ENCODE measurements at places on chromosomes 2 and 18.
A peak's percentile ranks its signal among the peaks of the same experiment; 100 is the strongest.

DNA sequence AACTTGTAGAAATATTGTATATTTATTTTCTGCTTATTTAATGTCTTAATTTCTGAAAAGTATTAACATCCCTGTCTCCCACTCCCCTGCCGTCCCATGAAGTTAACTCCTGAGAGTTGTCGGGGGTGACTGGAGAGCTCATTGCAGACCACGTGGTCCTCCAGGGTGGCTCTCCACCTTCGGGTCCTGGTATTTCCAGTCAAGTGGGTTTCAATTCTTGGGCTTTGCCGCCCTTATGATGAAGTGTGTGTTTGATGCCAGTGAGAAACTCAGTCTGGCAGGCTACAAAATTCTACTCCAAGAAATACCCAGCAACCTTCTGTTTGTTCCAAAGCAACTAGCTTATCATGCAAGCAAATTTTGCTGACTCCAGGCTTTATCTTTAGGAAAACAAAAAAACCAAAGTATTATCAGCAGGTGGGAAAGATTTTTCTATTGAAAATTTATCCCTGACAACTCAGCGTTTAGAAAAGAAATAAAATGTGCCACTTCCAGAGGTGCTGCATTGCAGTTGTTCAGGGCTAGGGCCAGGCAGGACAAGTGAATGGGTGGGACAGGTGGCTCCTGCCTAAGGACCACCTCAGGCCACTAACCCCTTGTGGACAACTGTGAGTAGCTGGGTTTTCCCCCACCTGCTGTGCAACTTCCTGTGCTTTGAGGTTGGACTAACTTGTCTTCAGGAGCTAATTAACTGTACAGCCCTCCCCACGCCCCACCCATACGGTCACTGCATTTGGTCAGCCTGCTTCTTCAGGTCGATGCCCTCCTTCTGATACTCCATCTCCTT is 46.6 kb downstream of the BCL2L11 start:
- DNase-seq: no peak

DNA sequence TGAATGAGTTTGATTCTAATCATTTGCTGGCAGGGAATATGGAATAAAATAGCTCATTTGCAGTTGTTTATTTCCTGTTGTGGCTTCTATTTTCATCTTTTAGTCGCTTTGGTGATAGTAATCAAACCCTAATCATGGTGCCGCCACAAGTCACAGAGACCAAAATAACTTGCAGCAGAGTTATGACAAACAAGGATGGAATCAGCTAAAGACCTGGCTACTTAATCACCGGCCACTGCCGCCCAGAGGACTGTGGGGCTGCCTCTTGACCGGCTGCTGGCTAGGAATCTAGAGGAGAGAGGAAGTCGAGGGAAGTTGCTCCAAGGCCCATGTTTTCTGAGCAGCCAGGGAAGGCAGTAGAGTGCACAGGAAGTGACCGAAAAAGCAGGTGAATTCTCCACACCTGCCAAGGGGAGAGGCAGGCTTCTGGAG is 5.1 kb upstream of the SMAD7 start:
- DNase-seq: no peak

- no peak for DNase-seq
These were observed 35.2 kb downstream of the STK17B start for GRCh38 chr2:196136151-196136550.

DNA sequence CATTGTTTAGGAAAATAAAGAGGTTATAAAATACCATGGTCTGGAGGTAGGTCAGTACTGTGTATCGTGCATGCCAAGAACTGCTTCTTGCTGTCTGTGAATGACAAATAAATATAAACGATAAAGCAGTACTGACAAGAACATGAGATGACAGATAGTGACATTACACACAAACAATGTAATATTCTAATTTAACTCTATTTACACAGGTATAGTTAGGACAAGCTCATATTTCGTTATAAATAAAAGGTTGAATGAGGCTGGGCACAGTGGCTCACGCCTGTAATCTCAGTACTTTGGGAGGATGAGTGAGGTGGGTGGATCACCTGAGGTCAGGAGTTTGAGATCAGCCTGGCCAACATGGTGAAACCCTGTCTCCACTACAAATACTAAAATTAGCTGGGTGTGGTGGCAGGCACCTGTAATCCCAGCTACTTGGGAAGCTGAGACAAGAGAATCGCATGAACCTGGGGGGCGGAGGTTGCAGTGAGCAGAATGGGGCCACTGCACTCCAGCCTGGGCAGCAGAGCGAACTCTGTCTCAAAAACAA is 14.7 kb upstream of the GPR75 start:
- DNase-seq: no peak

DNA sequence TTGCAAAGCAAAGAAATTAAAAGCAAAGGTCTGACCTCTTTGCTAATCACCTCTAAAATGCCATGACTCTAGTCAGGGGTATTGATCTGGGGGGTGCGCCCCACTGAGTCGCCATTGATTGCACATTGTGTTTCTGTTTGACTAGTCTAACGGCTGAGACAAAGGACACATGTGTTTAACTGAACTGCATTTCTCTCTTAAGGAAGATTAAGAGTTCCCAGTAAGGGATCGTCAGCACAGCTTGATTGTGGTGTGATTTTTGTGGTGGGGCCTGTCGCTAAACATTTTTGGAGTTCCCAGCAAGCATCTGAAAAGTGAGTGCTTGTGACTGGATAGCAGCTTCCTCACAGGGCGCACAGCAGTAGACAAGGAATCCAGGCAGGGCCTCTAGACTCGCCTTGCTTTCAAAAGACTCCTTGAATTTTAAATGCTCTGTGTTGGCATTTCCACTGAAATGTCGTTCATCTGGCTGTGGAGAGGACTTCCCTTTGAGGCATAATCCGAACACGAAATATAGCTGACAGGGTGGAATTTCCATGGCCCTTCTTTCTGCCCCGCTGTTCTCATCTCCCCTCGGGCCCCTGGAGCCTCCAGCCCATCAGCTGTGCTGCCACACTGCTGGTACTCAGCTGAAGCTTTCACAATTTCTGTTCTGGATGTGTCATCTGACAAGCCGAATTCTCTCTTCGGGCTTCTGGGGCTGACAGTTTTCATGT is 126.3 kb downstream of the FAM168B start:
- DNase-seq: no peak

DNA sequence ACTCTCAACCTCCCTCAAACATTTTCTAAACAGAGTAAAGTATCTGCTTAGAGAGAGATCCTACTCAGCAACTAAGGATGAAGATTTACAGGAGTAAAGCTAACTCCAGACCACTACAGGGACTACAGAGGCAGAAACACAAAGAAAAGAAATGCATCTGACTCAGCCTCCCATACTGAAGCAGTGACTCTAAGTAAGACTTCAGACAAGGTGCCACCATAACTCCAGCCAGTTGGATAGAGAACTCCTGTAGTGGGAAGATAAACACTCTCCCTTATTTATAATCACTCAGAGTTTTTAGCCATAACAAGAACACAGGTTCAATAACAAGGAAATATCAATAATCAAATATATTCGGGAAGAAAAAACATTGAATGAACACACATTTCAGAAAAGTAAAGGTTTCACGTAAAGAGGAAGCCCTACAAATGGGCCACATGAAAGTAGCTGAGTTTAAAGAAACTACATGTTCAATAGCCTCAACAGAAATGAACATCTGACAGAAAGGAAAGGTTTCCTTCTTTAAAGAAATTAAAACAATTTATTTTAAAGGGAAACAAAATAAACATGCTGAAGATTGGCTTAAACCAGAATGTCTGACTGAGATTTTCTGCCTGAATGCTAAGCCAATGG is 519.9 kb downstream of the KCNJ3 start:
- no peak for DNase-seq

- DNase-seq: no peak
These were observed 20.3 kb downstream of the MRPL19 start for GRCh38 chr2:75666911-75667310.

- DNase-seq: no peak
These were observed 295.9 kb upstream of the LINC00305 start for GRCh38 chr18:64444819-64445218.

DNA sequence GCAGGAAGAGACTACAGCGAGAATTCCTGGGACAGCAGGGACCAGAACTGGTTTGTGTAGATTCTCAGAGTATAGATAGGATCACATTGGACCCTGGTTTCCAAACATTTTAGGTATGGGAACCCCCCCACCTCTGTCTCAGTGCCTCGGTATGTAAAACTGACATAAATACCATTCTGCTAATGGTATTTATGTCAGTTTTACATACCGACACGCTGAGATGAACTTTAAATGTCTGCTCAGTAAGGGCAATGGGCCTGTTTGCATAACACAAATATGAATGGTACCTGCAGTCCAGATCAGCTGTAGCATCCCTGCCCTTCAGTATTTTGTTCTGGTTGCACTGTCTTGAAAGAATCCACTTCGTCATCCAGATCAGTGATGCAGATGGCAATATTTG is 73.2 kb downstream of the WDSUB1 start:
- DNase-seq: no peak

GRCh38 chr2:96877042-96877451 is 7.2 kb upstream of the SEMA4C start:
- no peak for DNase-seq

- no peak for DNase-seq
These were observed 353 bp upstream of the SULT1C4 start for GRCh38 chr2:108377401-108377800.

- no peak for DNase-seq
These were observed 120.9 kb upstream of the SMIM21 start for GRCh38 chr18:75548353-75548905.

- DNase-seq: peak; percentile 37
These were observed 355.1 kb upstream of the MYT1L start for GRCh38 chr2:2686222-2686621.

GRCh38 chr2:205451901-205452512 is 230.3 kb upstream of the NRP2 start:
- DNase-seq: no peak

DNA sequence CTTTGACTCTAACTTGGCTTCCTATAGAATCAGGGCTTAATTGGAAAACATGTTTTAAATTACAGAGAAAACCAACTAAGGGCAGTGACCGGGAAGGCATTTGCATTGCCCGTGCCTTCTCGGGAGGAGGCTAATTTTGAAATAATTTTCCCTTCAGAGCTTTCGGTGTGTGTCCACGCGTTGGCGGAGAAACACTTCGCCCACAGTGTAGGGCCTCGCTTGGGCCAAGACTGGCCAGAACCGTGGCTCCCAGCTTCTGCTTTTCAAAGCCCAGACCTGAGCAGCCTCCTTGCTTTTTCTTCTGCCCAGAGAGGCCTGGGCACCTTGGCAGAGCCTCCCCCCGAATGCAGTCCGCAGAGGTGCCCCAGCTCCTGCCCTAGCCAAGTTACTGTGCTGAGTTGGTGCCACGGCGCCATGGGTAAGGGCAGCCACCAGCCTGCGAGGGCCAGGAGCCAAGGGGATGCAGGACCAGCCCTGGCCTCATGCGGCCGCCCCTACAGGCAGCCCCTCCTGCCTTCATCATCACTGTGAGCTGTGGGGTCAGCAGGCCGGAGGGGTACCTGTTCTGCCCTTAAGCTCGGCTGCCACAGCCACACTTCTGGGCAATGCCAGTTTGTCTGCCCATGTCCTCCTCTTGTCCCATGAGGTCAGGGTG is 57.4 kb downstream of the NFATC1 start:
- DNase-seq: no peak

DNA sequence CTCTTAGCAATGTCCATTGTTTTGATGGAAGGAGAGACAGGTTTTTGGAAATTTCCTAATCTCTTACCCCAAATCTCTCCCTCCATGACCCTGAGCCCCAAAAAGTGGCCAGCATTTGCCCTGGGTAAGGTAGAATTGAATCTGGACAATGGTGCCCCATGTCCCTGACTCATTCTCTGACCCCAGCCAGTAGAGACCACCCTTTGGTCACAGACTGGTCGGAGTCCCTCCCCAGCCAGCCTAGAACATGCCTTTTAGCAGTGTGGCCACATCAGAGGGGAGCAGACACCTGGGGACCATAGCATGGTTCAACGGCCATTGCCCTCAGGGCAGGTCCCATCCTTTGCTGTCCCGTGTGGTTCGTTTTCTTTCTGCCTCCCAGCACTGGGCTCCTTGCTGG is 6.5 kb upstream of the NT5DC4 start:
- no peak for DNase-seq

- DNase-seq: no peak
These were observed 35.9 kb downstream of the MYO5B start for GRCh38 chr18:50158866-50159653.

- DNase-seq: no peak
These were observed 600.4 kb upstream of the KLHL29 start for GRCh38 chr2:22784566-22784965.

GRCh38 chr2:68251855-68252399 is 405 bp downstream of the PPP3R1 start:
- peak; percentile 40 for DNase-seq

GRCh38 chr2:60480089-60480773 is 73.2 kb downstream of the BCL11A start:
- DNase-seq: no peak

DNA sequence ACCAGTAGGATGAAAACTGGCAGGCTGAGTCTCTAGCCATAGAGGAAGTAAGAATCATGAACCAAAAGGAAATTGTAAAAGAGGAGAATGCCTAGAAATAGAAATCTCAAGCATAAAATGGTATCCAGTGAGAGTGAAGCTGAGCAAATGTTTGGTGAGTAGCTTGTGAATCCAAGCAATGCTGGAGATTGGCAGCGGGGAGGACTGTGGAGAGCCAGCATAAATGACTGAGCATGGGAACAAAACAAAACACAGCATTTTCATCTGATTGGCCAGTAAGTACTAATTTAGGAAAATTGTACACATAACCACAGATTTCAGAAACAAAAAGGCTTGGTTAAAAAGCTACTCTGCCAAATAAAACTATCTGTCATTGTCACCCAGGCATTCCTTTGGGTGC is 390.0 kb downstream of the STK39 start:
- no peak for DNase-seq

DNA sequence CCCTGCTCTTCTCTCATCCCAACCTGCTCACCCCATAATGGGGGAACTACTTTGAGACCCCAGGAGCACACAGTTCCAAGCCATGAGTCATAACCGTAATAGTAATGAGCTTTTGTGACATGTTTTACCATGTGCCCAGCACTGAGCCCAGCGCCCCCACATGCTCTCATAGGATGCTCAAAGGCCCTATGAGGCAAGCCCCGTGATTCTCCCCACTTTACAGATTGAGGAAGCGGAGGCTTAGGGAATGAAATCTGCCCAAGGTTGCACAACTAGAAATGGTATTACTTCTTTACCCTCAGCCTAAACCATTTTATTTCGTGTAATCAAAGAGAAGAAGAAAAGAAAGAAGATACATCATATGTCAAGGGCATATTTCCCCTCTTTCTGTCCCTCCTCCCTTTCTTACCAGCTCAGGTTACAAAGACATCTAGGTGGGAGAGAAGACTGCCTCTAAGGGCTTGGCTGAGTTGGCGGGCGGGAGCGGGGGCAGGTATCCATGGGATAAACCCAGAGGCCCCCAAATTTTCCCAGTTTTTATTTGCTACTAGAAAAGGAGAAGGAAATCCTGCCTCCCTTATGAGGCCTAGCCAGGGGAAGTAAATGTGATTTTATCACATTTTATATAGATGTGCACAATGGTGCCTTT is 24.2 kb downstream of the BCL11A start:
- no peak for DNase-seq

Data from CD4-positive, alpha-beta T cell treated with Interleukin-6 for 4 hours (primary cell).